ENCODE measurements at places on chromosomes 2 and 18.

DNA sequence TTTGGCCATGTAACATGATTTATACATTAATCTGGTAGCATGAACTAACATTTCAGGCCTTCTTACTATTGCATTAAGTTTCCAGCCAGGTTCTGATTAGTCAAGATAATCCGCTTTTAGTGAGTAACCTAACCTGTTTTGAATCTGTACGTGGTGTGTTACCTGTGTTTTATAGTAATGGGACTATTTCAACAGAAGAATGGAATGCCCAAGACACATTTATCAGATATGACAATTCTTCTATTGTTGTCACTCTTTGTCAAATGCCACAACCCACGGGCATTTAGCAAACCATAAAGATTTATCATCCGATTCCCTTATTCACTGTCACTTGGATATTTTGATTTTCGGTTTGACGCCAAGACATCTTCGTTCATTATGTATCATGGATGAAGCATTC, 117.9 kb downstream of the ETAA1 start:
- no peak for DNase-seq

DNA sequence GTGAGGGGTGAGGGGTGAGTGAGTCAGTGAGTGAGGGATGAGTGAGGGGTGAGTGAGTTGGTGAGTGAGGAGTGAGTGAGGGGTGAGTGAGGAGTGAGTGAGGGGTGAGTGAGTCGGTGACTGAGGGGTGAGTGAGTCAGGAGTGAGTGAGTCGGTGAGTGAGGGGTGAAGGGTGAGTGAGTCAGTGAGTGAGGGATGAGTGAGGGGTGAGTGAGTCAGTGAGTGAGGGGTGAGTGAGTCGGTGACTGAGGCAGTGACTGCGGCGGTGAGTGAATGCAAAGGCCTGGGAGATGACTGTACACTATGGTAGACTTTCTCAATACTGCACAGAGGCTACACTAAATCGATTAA, 16.6 kb downstream of the THAP4 start:
- DNase-seq: no peak

DNA sequence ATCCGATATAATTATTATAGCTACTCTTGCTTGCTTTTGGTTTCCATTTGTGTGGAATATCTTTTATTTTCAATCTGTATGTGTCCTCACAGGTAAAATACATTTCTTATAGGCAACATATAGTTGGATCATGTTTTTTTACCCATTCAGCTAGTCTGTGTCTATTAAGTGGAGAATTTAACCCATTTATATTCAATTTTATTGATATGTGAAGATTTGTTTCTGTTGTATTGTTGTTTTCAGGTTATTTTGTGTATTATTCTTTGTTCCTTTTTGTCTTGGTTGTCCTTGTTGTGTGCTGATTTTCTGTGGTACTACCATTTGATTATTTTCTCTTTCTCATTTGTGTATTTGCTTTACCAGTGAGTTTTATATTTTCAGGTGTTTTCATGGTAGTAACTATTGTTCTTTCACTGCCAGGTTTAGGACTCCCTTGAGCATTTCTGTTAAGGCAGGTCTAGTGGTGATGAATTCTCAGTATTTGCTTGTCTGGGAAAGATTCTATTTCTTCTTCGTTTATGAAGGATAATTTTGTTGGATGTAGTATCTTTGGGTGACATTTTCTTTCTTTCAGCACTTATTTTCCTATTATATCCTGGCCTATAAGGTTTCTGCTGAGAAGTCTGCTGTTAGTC, 95.4 kb downstream of the ANKRD12 start:
- no peak for DNase-seq

DNA sequence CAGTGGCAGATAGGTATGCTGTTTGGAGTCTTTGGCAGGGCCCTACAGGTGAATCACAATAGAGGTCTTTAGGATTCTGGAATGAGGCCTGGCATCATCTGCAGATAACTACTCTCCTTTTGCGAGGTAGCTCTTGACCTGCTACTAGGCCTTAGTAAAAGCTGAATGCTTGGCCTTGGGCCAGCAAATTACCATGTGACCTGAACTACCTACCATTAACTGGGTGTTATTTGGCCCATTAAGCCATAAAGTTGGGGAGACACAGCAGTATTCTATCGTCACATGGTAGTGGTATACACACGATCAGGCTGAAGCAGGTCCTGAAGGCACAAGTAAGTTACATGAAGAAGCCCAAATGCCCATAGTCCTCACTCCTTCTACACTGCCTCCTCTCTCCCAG, 178.2 kb downstream of the PPP1R1C start:
- DNase-seq: no peak

Data from kidney (tissue), 22 donors.